Substantia nigra (tissue), 51 donors: ENCODE measurements at places on chromosomes 7 and 10.

- DNase-seq = peak; percentile 1
Observed at GRCh38 chr7:95473276-95473985, 12.3 kb upstream of the ASB4 start.

DNA sequence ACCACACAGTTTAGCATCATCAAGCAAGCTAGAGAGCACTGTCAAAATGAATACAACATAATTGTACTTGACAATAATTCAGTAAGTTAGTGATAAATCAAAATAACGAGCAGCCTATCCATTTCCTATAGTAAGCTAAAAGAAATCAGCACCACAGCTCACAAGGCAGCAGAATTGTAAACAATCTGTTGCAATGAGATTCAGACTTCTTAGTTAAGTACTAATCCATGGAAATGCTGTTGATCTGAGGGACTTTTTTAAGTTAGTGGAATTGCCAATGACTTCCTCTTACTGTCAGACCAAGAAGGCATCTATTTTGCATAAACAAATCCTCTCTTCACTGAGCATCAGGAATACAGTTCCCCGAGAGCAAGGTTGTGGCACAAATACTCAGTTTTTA, 136.6 kb upstream of the CCDC6 start:
- DNase-seq = no peak

DNA sequence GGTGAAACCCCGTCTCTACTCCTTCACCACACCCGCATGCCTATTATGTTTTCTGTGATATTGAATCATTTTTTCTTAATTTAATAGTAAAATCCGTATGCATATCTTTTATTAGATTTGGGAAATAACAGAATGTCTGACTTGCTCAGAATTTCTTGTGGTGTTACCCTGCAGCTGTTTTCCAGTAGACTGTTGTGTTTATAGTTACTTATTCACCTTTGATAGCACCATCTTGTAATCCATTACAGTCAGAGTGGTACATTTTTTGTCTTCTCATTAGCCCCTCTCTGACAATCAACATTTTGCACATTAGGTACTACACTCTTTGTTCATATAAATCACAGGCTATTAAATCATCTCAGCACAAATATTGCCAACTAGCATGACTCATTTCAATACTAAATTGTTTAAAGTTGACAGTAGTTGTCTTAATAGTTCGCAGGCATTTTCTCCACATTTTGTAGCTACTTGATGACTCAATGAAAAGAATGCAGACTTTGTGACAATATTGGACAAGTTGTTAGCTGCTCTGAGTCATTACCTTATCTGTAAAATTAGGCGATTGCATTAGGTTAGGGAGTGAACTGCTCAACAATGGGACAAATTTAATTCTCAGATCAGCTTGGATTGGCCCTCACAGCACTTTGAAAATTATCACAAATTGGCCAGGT, 17.8 kb upstream of the SLC16A12 start:
- no peak for DNase-seq

- DNase-seq = no peak
Observed at GRCh38 chr10:1293636-1294435, 237.7 kb downstream of the WDR37 start.

DNA sequence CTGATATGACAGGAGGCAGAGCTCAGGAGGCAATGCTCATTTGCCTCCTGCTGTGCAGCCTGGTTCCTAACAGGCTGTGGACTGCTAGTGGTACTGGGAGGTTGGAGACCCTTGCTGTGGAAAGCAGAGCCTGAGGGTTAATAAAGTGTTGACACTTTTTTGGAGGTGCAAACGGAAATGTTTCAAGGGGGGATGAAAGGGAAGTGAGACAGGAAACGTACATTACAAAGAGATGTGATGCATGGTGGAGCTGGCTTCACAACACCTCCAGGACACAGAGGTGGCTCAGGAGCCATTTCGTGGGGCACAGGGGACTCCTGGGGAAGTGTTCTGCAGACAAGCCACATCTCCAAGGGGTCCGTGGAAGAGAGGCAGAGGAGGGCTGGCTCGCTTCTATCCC, 137.6 kb upstream of the SVIL start:
- DNase-seq = no peak

DNA sequence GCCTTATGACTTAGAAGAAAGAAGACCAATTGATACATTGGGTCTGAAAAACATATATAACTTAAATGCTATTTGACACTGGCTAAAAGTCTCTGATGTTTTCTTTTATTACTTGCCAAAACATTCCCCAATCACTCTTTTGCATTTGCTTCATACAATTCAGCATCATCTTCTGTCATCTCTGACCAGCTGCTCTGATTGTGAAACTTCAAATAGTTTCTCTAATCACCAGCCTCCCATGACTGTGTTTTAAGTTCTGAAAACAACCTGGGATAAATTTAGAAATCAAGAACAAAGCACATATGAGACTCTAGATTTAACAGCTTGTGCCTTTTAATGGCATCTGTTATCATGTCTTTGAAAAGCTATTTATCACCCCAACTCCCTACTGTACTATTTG, 208.4 kb upstream of the KCND2 start:
- DNase-seq = no peak
